ENCODE measurements at places on chromosomes 16 and 17.

DNA sequence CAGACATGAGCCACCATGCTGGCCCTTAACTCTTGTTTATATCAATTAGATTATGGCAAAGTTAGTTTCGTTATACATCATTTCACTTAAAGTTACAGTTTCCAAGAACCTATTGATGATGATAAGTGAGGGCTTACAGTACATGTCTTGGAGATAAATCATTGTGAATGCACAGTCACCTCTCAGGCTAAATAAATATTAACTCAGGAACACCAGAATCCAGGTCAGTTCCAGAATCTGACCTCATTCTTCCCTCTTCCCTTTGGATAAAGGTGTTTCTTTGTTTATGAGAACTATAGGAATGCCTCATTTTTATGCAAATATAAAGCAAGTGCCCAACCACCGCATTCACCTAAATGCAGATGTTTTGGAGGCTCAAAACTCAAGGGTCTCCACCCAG lies 48.4 kb upstream of the CRYM start:
- DNase-seq: no peak

- DNase-seq: no peak
These were observed 1.0 kb downstream of the HOXB5 start for GRCh38 chr17:48592577-48592976.

GRCh38 chr16:66199189-66199588 lies 167.3 kb upstream of the CDH5 start:
- DNase-seq: no peak

DNA sequence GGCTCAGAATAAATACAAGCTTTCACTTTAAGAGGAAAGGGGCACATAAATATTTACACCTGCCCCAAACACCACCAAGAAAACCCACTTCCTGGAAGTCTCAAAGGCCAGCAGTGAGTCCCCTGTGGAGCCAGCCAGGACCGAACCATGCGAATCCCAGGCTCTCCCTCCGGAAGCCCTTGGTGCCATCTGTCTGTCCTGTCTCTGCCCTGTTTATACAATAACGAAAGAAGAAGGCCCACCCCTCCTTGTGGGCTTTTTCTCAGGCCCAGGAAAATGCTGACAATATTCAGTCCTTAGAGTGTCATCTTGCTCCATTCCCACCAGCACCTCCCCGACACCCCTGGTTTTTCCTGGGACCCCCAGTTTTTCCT lies 3.6 kb upstream of the SLC6A4 start:
- DNase-seq: no peak

GRCh38 chr17:12727076-12727760 lies 61.5 kb downstream of the MYOCD start:
- no peak for DNase-seq

DNA sequence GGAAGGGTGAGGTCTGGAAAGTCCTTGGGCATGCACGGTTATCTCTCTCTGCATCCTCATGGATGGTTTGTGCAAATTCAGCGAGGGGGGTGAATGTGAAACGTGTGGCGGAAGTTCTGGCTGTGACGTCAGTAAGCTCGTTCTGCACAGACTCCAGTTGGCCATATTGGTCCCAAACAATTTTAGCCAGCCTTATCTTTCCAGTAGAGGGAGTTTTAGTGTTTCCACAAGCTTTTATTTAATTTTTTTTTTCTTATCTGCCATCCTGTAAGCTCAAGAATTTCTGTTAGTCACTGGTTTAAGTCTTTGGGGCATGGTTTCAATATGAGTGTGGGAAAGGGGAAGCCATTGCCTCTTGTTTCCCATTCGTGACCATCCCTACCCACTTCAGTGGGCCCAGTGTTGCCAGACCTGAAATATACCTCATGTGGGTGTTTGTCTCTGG lies 39.0 kb downstream of the HLF start:
- no peak for DNase-seq

- peak; percentile 67 for DNase-seq
These were observed 27.3 kb downstream of the KDM8 start for GRCh38 chr16:27230562-27231001.

- DNase-seq: no peak
These were observed 47.6 kb downstream of the SEC14L1 start for GRCh38 chr17:77188084-77189066.

DNA sequence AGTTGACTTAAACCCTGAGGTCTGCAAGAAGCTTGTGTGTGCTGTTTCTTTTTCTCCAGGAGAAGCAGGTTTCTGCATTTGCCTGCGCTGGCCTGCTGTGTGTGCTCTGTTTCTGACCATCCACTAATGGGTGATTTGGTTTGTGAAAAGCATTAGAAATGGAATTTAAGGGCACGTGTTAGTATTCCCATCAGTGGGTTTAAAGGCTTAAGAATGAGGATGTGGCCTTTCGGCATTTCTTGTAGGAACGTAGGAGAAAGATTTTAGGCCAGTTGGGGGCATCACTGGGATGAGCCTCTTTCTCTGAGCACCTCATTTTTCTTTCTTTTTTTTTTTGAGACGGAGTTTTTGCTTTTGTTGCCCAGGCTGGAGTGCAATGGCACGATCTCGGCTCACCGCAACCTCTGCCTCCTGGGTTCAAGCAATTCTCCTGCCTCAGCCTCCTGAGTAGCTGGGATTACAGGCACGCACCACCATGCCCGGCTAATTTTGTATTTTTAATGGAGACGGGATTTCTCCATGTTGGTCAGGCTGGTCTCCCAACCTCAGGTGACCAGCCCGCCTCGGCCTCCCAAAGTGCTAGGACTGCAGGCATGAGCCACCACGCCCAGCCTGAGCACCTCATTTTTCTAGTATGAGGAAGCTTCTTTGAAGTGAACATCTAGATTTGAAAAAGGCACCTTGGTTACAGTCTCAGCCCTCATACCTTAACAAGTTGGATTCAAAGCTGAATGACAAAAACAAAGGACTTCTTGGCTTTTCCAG lies 110.3 kb downstream of the BANP start:
- no peak for DNase-seq

Data from activated naive CD8-positive, alpha-beta T cell treated with anti-CD3 and anti-CD28 coated beads for 36 hours (primary cell).